ENCODE measurements at places on chromosomes 6 and 20.

GRCh38 chr20:4046311-4046924 lies 31.1 kb upstream of the RNF24 start:
- no peak for DNase-seq

GRCh38 chr6:146914489-146915483 lies 289.4 kb upstream of the STXBP5 start:
- peak; percentile 92 for DNase-seq

DNA sequence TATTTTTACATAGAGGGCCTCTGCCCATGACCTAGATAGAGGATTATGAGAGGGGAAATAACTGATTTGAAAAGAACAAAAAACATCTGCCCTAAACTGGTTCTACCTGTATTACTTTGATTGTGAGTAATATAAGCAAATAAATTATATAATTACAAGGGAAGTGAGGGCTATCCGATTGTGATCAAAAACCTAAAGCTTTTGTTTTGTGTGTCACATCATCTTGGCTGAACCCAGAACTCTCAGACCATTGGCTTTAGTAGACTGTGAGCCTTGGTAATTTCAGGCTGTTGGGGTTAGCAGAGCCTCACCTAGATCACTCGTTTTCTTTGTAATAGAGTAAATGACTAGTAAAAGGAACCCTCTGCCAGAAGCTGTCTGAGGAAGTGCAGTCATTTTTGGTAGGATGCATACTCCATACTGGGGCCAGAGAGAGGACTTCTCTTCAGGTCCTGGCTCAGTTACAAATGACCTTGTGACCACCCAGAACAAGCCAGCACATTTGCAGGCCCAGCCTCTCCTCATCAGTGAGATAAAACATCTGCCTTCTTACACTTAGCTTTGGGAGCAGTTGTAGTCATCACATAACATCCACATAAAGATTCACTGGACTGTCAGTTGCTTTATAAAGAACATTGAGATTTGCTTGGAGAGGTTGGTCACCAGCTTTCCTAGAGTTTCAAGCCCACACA lies 13.5 kb downstream of the STK35 start:
- DNase-seq, result no peak

- DNase-seq, result no peak
These were observed 129.8 kb upstream of the SMLR1 start for GRCh38 chr6:130697271-130697994.

DNA sequence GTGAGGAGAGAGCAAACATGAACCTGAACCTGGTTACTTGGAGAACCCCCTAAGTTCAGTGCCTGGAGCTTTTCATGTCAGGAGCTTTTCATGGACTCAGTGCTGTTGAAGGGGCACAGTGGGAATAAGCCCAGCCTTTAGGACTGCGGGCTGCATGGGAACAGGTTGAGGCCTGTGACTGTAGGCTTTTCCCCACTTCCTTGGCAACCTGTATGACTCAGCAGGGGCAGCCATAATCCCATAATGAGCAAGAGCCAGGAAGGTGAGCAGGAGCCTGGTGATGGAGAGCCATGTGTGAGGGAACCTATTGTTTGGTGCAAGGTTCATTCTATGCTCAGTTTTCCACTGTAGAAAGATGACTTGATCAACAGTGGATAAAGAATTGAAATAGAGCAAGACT lies 23.4 kb downstream of the MEP1A start:
- peak; percentile 80 for DNase-seq

GRCh38 chr6:73409395-73409794 lies 14.8 kb downstream of the DDX43 start:
- no peak for DNase-seq

GRCh38 chr6:160420969-160421556 lies 72.9 kb downstream of the SLC22A3 start:
- DNase-seq, result peak; percentile 64

DNA sequence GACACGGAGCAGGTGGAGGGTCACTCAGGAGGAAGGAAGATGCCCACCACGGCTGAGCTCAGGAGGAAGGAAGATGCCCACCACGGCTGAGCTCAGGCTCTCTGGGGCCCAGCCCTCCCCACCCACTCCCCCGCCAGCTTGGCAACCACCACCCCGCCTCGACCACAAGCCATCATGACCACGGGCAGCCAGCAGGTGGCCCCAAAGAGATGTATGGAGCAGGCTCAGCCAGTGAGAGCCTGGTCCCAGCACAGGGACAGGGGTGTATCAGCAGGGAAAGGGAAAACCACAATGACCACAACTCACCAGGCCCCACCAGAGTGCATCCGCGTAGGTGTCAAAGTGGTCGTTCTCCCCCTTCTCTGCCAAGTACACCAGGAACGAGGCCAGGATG lies 30.4 kb downstream of the KCNQ2 start:
- DNase-seq, result no peak

- no peak for DNase-seq
These were observed 261.4 kb upstream of the TFAP2D start for GRCh38 chr6:50451826-50452400.

GRCh38 chr6:151205721-151206600 lies 33.8 kb upstream of the AKAP12 start:
- DNase-seq, result no peak

DNA sequence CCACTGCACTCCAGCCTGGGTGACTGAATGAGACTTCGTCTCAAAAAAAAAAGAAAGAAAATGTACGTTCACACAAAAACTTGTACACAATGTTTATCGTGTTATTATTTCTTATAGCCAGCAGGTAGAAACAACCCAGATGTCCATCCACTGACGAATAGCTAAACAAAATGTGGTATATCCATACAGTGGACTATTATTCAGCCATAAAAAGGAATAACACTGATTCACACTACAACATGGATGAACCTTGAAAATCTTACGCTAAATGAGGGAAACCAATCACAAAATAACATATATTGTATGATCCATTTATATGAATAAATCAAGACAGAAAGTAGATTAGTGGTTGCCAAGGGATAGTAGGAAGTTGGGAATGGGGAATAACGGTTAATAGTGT lies 75.1 kb upstream of the EPB41L1 start:
- no peak for DNase-seq

DNA sequence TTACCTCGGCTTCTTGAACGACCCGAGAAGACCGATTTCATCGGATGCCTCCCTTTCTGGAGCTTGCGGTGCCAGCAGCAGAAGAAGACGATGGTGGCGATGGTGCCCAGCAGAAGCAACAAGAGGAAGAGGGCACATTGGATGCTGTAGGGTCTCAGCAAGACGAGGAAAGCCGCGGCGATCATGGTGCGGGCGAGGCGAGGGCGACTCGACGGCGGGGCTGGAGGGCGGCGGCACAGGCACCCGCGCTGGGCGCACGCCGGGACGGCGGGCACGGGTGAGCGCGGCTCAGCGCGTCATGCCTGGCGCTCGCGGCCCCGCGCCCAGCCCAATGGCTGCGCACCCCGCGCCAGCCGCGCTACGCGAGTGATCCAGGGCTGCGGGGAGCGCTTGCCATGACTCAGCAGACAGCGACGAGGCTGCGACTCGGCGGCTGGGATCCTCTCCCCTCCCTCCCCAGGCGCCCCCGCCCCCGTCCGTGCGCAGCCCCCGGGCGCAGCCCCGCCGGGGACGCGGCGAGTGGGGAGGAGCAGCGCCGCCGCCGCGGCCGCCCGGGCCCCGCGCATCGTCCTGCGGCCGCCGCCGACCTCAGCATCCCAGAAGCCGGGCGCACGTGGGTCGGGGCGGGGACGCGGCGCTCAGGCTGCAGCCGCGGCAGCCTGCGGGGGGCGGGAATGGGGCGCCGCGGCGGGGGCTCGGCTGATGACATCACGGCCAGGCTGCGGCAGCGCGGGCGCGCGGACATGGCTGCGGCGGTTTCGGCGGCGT lies at the start of gene BEND6:
Gene BEND6 (plus strand): TSS at position 705 of the 768 bp plus-strand sequence. CDS start 26,704 bp downstream, outside the sequence.
- DNase-seq, result peak; percentile 21

DNA sequence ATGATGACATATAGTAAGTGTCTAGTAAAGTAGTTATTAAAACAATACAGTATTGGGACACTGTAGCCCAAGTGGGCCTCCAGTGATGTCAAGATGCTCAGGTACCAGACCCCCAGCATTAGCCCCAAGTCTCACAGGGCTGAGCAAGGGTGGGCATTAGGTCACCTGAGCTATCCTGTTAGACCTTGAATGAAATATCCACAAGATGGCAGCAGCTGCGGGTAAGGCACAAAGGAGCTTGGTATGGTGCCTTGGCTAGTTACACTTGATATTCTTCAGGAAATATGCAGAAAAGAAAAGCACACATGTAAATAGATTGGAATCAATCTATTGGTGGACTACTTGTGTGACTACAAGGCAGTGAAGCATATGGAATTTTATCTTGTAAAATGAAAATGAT lies 701.8 kb upstream of the ADGRB3 start:
- no peak for DNase-seq

GRCh38 chr20:24963672-24964505 lies 14.8 kb downstream of the CST7 start:
- no peak for DNase-seq

DNA sequence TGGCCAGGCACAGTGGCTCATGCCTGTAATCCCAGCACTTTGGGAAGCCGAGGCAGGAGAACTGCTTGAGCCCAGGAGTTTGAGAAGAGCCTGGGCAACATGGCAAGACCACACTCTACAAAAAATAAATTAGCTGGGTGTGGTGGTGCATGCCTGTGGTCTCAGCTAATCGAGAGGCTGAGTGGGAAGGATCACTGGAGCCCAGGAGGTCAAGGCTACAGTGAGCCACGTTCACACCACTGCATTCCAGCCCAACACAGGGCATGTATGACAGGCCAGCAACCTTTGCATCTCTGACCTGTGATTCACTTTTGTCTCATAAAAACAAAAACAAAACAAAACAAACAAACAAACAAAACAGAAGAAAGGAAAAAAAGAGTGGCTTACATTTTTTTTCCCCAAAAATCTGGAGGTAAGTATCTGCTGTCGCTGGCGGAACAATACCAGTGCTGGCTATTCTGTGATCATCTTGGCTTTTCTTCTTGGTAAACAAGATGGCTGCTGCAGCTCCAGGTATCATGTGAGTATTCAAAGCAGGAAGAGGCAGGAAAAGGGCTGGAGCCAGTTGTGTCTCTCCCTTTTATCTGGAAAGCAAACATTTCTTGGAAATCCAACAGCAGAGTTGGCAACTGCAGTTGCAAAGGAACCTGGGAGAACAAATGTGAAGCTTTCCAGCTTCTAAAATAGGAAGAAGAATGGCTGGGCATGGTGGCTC lies 40.4 kb upstream of the ZMYND8 start:
- no peak for DNase-seq

- DNase-seq, result peak; percentile 26
These were observed 110.9 kb downstream of the GMDS start for GRCh38 chr6:2134554-2134953.

DNA sequence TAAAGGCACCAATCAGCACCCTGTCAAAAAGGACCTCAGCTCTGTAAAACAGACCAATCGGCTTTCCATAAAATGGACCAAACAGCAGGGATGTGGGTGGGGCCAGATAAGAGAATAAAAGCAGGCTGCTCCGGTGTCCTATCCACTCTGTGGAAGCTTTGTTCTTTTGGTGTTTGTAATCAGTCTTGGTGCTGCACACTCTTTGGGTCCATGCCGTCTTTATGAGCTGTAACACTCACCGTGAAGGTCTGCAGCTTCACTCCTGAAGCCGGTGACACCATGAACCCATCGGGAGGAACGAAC lies 7.3 kb upstream of the PXDC1 start:
- DNase-seq, result no peak

- peak; percentile 69 for DNase-seq
These were observed 15.1 kb upstream of the PPP1R16B start for GRCh38 chr20:38790200-38791053.

DNA sequence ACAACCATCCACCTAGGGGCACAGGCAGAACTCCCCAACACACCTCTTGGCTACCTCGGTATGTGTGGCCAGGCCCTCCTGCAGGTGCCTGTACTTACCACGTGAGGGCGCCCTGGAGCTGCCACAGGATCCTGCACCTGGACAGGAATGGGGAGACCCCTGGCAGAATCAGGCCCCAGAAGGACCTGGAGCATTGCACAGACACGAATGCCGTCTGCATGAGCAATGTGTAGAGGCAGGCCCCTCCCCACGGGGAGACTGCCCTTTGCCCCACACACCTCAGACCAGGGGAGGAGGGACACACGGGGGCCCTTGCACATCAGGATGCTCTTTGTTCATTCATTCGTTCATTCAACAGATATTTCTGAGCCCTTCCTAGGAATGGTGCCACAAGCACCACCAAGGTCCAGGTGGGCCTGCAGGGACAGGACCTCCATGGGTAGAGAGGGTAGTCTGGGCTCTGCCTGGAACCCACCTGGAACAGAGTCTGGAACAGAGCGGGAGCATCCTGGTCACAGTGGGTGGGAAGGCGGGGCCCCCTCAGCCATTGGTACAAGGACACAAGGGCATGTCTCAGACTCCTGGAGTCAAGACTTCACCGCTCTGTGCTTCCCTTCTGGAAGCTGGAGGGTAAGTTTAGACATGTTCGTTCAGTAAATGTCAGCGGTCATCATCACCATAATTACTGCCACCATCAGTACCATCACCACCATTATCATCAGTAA lies 32.3 kb downstream of the YTHDF1 start:
- no peak for DNase-seq

- no peak for DNase-seq
These were observed 1.2 kb upstream of the DYNLRB1 start for GRCh38 chr20:34514897-34515483.

DNA sequence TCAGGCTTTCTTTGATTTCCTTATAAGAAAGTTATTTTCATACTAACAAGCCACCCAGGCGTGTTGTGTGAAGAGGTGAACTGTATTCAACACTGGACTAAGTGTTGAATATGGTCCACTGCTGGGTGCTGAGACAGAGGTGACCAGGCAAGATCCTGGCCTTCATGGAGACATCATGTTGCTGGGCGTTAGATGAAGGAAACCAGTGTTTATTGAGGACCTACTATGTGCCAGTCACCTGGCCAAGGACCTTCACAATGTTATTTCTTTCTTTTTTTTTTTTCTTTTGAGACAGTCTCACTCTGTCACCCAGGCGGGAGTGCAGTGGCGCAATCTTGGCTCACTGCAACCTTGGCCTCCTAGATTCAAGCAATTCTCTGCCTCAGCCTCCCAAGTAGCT lies 1.9 kb upstream of the TREML1 start:
- DNase-seq, result no peak

- DNase-seq, result no peak
These were observed 10.9 kb downstream of the HIVEP1 start for GRCh38 chr6:12022953-12023388.

DNA sequence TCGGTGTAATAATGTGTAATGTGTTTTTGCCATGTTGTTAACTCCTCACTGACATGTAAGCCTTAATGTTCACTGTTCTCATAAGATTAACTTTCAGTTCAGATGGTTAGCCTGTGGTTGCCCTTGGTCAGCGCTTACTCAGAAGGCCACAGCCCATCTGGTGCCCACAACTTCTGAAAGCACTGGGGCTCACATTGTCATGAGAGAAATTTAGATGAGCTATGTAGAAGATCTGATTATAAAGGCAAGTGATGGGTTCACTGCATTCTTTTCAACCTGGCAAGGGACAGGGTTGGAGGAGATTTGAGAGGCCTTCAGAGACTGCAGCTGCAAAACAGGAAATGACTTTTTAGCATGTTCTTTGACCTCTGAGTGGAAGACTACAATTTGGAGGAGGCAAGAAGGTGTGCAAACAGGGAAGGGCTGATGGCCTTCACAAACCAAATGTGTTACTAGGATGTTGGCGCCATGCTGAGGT lies 242.3 kb upstream of the SUPT3H start:
- DNase-seq, result no peak

- DNase-seq, result no peak
These were observed 74.6 kb downstream of the RPP40 start for GRCh38 chr6:4929097-4929718.
